ENCODE measurements at places on chromosomes 7 and 10. TPM values are rescaled to one million over a fixed set of nuclear protein-coding genes. Genes with fewer than 3 reads are reported as not detected.
A peak's percentile ranks its signal among the peaks of the same experiment; 100 is the strongest.

GRCh38 chr7:92839901-92840300, 3.5 kb upstream of the CDK6 start:
- no peak overlapping the region for H3K27ac ChIP-seq
- H3K4me3 ChIP-seq: no peak overlapping the region
- no peaks in the 10 kb centered on the region for H3K27me3 ChIP-seq
- 0 out of 2 replicates have a peak, but pooled peaks cover 3% of the 10 kb centered on the region for H3K4me1 ChIP-seq
- DNase-seq: no peak
- H3K36me3 ChIP-seq: peaks cover 2% of the 10 kb centered on the region

GRCh38 chr10:100043344-100043743, 33.6 kb upstream of the DNMBP start:
- peaks cover 29% of the 10 kb centered on the region for H3K4me1 ChIP-seq
- H3K27ac ChIP-seq: peak overlapping the region; percentile 79
- H3K27me3 ChIP-seq: no peaks in the 10 kb centered on the region
- DNase-seq: no peak

DNA sequence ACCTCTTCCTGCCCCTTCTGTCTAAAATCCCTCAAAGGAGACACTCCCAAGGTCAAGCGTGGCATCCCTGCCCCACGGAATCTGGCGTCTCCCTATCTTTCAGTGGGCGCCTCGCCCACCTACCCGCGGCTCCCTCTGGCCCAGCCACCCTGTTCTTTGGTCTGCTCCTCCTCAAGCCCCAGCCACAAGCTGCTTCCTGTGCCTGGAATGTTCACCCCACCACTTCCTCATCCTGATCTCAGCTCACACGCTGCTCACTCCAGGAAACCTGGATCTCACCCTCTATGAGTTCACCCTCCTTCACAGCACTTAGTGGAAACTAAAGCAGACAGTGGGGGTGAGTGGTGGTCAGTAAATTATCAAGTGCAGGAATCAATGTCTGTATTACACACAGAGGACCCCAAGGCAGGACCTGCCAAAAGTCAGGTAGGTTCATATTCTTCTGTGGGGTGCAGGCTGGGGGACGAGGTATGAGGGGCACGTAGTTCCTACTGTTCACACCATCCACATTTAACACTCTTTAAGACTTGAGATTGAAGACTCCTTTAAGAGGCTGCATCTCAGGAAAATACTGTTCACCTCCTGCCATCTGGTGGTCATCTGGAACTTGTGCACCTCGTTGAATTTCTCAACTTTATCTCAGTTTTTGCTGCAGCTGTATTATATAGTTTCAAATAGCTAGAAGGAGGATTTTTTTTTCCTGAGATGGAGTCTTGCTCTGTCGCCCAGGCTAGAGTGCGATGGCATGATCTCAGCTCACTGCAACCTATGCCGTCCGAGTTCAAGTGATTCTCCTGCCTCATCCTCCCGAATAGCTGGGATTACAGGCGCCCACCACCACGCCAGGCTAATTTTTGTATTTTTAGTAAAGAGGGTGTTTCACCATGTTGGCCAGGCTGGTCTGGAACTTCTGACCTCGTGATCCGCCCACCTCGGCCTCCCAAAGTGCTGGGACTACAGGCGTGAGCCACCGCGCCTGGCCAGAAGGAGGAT, 166.6 kb downstream of the ARHGAP21 start:
- no peak overlapping the region for H3K27ac ChIP-seq
- DNase-seq: peak; percentile 42
- no peak overlapping the region for H3K4me3 ChIP-seq
- no peaks in the 10 kb centered on the region for H3K27me3 ChIP-seq

DNA sequence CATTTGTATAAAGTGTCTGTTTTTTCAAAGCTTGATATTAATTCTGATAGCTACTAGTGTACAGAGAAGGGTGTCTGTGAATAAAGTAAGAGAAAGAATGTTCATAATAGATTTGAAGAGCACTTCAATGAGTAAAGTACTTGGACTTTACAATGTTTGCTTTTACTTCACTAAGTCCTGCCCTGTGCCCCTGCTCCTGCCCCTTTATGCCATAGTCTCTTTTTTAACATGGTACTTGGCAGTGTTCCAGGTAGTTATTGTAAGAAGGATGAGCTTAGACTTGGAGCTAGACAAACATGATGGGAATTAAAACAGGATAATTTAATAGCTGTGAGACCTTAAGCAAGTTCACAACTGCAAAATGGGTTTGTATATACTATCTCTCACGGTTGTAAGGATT, 41.0 kb downstream of the ZEB1 start:
- no peaks in the 10 kb centered on the region for H3K4me1 ChIP-seq
- no peak overlapping the region for H3K27ac ChIP-seq
- H3K36me3 ChIP-seq: no peaks in the 10 kb centered on the region
- H3K4me3 ChIP-seq: no peak overlapping the region
- no peaks in the 10 kb centered on the region for H3K27me3 ChIP-seq

DNA sequence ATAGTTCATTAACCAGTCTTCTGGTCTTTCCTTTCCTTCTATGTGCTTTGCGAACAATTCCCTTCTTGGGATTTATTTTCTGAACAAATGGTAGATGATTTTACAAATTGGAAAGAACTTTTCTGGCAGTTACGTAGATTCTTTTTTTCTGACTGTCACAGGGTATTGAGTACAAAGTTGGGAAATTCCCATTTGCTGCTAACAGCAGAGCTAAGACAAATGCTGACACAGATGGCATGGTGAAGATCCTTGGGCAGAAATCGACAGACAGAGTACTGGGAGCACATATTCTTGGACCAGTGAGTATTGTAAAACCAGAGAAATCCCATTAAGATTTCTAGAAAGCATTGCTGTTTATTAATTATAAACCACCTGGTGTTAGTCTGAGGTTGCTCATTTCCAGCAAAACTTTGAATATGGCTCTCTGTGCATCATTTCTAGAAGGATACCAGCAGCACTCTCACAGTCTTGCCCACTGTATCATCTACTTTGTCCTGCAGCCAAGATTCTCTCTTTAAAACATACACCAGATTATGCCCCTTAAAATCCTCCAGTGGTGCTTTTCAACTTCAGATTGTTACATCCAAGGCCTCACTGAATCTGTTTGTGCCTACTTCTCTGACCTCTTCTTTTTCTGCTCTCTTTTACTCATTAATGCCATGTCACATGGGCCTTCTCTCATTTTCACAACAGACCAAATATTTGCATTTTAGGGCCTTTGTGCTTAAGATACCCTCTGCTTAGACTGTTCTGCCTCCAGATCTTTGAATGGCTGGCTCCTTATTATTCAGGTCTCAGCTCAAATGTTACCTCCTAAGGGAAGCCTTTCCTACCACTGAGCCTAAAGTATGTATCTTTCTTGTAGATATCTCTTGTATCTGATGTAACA, 27.0 kb downstream of the DLD start:
- H3K4me1 ChIP-seq: peaks cover 15% of the 10 kb centered on the region
- H3K36me3 ChIP-seq: peaks cover 43% of the 10 kb centered on the region
- peak overlapping the region; percentile 62 for H3K27ac ChIP-seq
- H3K27me3 ChIP-seq: no peaks in the 10 kb centered on the region

GRCh38 chr7:17289074-17289645, 9.3 kb upstream of the AHR start:
- H3K4me1 ChIP-seq: no peaks in the 10 kb centered on the region
- H3K27ac ChIP-seq: no peak overlapping the region
- DNase-seq: no peak
- no peak overlapping the region for H3K4me3 ChIP-seq
- H3K36me3 ChIP-seq: no peaks in the 10 kb centered on the region
- H3K27me3 ChIP-seq: no peaks in the 10 kb centered on the region

DNA sequence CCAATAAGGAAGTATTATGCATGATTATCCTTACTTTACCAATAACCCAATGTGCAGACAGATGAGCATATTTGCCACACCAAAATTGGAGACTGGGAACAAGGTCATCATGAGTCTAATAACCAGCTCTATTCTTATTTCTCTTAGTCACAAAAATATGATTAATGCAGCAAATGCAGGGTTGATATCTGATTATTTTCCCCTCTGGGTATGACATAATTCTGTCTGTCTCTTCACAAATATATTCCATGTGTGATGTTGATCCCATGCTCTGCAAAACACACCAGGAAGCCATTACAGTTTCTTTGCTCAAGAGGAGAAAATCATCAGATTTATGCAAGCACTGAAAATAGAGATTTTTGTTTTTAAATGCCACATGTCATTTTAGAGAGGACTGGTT, 196.5 kb upstream of the DGKB start:
- H3K4me3 ChIP-seq: no peak overlapping the region
- H3K4me1 ChIP-seq: no peaks in the 10 kb centered on the region

DNA sequence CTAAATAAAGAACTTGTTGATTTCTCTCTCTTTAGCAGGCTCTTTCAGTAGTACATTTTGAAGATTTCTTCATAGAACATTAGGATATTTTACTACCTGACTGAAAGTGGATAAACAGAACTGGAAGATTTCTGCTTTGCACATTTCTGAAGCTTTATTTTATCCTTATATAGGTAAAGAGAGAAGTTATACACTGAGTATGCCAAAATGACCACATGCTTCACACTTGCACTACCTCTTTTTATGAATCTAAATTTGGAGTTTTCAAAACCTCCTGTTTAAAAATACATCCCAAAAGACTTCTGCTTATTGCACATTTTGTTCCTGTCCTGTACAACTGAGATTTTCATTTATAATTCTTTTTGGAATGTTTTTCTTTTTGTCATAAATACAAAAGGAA, 197.4 kb upstream of the PRPS1L1 start:
- no peaks in the 10 kb centered on the region for H3K36me3 ChIP-seq
- H3K4me1 ChIP-seq: no peaks in the 10 kb centered on the region
- peaks cover 3% of the 10 kb centered on the region for H3K27me3 ChIP-seq
- DNase-seq: no peak
- no peak overlapping the region for H3K4me3 ChIP-seq

DNA sequence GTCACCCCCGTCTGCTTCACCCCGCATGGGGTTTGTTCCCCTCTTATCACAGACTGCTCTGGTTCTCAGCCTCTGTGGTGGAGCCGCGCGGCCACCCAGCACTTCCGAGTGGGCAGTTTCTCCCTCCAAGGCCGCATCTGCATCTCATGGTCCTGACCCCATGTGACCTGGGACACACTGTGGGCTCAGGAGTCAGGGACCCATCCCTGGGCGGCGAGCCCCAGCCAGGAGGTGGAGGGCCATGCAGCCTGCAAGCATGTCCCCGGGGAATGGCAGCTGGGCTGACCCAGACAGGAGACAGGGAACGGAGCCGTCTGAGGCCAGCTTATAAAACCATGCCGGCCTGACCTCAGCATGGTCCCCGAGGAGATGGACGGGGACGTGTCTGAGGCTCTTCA, 25.2 kb upstream of the TTYH3 start:
- no peaks in the 10 kb centered on the region for H3K4me1 ChIP-seq
- DNase-seq: no peak
- H3K27me3 ChIP-seq: no peaks in the 10 kb centered on the region
- H3K27ac ChIP-seq: no peak overlapping the region
- H3K36me3 ChIP-seq: no peaks in the 10 kb centered on the region

- H3K36me3 ChIP-seq: peaks cover 7% of the 10 kb centered on the region
- no peak for DNase-seq
- peaks cover 42% of the 10 kb centered on the region for H3K4me1 ChIP-seq
- no peak overlapping the region for H3K4me3 ChIP-seq
Observed at GRCh38 chr10:103125323-103126267, 67.5 kb downstream of the NT5C2 start.

- DNase-seq: no peak
- no peak overlapping the region for H3K4me3 ChIP-seq
- H3K36me3 ChIP-seq: no peaks in the 10 kb centered on the region
- no peak overlapping the region for H3K27ac ChIP-seq
- H3K27me3 ChIP-seq: peaks cover 2% of the 10 kb centered on the region
- no peaks in the 10 kb centered on the region for H3K4me1 ChIP-seq
Observed at GRCh38 chr7:78039790-78040776, 241.5 kb downstream of the PHTF2 start.

DNA sequence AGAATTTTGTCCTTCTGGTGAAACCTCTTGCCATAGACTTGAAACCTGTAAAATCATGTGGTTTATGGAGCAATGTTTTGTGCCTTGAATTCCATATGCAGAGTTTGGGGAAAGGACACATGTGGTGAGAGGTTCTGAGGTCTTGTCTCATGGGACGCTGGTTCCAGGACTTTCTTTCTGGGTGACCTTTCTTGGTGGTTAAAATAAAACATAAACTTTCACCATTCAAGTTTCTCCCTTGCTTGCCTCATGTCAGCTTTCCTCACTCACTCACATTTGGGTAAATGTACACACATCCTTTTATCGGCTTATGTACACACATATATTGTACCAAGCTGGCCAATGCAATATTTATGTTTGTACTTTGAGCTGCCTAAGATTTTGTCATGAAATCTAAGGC, 144.9 kb upstream of the CELF2 start:
- no peaks in the 10 kb centered on the region for H3K4me1 ChIP-seq
- no peak overlapping the region for H3K4me3 ChIP-seq
- DNase-seq: no peak
- no peak overlapping the region for H3K27ac ChIP-seq

GRCh38 chr7:157250605-157251228, 86.1 kb upstream of the DNAJB6 start:
- no peaks in the 10 kb centered on the region for H3K27me3 ChIP-seq
- H3K4me3 ChIP-seq: no peak overlapping the region
- peaks cover 13% of the 10 kb centered on the region for H3K36me3 ChIP-seq
- no peak overlapping the region for H3K27ac ChIP-seq
- no peaks in the 10 kb centered on the region for H3K4me1 ChIP-seq

DNA sequence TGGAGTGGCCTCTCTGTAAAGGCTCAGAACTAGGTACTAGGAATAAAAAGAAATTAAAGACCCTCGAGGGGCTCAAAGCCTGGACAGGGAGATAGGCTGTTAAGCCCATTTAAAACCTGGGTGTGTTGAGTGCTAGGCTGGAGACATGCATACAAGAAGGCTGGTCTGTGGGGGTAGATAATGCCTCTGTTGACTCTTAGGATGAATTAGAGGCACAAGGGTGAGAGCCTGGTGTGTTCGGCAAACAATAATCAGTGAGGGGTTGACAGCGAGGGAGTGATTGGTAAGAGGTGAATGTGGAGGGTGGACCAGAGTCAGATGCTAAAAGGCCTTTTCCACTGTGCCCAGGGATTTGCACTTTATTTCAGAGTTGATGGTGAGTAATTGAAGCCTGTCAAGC, 12.7 kb downstream of the GSTO2 start:
- H3K4me3 ChIP-seq: no peak overlapping the region
- no peak for DNase-seq
- H3K27me3 ChIP-seq: no peaks in the 10 kb centered on the region
- H3K27ac ChIP-seq: no peak overlapping the region
- no peaks in the 10 kb centered on the region for H3K4me1 ChIP-seq
- H3K36me3 ChIP-seq: no peaks in the 10 kb centered on the region

- DNase-seq: no peak
- H3K27ac ChIP-seq: no peak overlapping the region
- H3K4me3 ChIP-seq: no peak overlapping the region
- no peaks in the 10 kb centered on the region for H3K4me1 ChIP-seq
Observed at GRCh38 chr7:36811807-36812206, 87.5 kb upstream of the AOAH start.

GRCh38 chr7:116828281-116828680, 34.1 kb upstream of the CAPZA2 start:
- no peaks in the 10 kb centered on the region for H3K36me3 ChIP-seq
- no peak overlapping the region for H3K4me3 ChIP-seq
- 0 out of 2 replicates have a peak, but pooled peaks cover 2% of the 10 kb centered on the region for H3K4me1 ChIP-seq
- H3K27ac ChIP-seq: no peak overlapping the region

GRCh38 chr7:47715631-47716068, 133.7 kb upstream of the TNS3 start:
- H3K27me3 ChIP-seq: no peaks in the 10 kb centered on the region
- no peak for DNase-seq
- no peaks in the 10 kb centered on the region for H3K36me3 ChIP-seq
- H3K4me3 ChIP-seq: no peak overlapping the region
- peak overlapping the region; percentile 82 for H3K27ac ChIP-seq

PRKCQ gene
- total RNA-seq: 0.23 TPM

MAGI2 gene
- 5.4 TPM for total RNA-seq

CLDN3 gene
- total RNA-seq: 16.8 TPM

HNRNPA2B1 gene
- total RNA-seq: 819 TPM

ZNF804B gene
- not detected for total RNA-seq

Measured in Panc1 (cell line).